ENCODE measurements at places on chromosomes 7 and 10.
A peak's percentile ranks its signal among the peaks of the same experiment; 100 is the strongest.

- DNase-seq: peak; percentile 65
Observed at GRCh38 chr10:99845837-99846382, 63.5 kb downstream of the ABCC2 start.

DNA sequence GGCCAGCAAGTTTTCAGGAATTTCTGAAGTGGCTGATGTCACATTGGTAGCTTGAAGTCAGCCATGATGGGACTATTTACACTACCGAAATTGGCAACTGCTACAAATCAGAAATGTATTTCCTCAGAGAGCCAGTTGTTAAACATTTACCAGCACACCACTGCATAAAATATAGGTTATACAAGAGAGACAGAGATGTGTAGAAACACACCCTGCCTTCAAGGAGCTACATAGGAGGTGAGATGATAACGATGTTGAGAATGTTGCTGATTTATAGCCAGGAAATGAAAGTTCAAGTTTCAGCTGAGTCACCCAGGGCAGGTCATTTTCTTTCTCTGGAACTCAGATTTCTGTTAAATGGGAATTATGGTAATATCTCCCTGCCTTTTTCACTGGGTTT is 46.0 kb upstream of the TCF7L2 start:
- no peak for DNase-seq

GRCh38 chr7:86226191-86226590 is 417.5 kb upstream of the GRM3 start:
- no peak for DNase-seq

DNA sequence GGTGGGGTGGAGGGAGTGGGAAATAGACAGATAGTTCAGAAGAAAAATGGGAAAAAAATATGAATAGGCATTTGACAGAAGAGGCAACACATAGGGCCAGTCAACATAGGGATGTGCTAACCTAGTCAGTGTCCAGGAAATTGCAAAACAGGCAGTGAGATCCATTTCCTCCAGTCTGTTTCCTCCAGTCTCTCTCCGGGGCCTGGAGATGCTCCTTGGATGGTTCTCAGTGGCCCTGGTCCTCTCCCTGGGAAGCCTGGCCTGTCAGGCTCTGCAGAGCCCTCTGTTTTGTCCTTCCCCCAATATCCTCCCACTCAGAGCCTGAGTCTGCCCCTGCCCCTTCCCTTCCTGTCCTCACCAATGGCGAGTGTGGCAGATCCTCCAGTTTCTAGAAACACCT is 52.6 kb downstream of the SYPL1 start:
- DNase-seq: no peak

DNA sequence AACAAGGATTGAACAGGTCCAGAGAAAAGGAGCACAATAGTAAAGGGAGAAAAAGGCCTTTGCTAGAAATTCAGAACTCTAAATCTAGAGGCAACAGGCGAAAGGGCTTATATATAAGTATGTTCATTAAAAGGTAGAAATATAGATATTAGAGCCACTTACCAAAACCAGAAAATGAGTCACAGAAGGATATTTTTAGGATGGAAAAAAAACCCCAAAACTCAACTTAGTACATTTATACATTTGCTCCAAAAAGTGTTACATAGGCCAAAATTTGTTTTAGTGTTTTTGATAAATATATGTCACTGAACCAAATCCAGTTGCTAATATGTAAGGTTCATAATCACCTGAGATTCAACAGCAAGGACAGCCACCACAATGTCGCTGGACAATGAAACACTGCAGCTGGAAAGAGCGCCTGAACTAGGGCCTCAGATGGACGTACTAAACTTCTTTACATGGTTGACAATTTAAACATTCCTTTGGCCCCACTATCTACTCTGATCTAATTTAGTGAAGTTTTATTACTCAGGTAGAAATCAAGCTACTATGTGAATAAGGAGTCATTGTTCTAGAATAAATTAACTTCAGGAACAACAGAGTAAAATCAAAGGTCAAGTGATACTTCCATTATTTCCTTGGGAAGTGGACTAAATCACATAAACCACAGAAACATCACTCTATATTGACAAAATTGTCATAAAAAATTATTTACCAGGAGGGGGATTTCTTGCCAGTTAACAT is 10.9 kb downstream of the FAM3C start:
- no peak for DNase-seq

GRCh38 chr7:42790196-42790595 is 121.7 kb downstream of the C7orf25 start:
- no peak for DNase-seq

GRCh38 chr7:128053023-128053422 is 21.8 kb upstream of the LRRC4 start:
- DNase-seq: no peak

GRCh38 chr7:33698692-33699128 is 206.6 kb upstream of the BMPER start:
- no peak for DNase-seq

GRCh38 chr10:132693676-132694075 is 92.3 kb downstream of the NKX6-2 start:
- no peak for DNase-seq

GRCh38 chr10:31623466-31623865 is 304.4 kb downstream of the ZEB1 start:
- DNase-seq: no peak

DNA sequence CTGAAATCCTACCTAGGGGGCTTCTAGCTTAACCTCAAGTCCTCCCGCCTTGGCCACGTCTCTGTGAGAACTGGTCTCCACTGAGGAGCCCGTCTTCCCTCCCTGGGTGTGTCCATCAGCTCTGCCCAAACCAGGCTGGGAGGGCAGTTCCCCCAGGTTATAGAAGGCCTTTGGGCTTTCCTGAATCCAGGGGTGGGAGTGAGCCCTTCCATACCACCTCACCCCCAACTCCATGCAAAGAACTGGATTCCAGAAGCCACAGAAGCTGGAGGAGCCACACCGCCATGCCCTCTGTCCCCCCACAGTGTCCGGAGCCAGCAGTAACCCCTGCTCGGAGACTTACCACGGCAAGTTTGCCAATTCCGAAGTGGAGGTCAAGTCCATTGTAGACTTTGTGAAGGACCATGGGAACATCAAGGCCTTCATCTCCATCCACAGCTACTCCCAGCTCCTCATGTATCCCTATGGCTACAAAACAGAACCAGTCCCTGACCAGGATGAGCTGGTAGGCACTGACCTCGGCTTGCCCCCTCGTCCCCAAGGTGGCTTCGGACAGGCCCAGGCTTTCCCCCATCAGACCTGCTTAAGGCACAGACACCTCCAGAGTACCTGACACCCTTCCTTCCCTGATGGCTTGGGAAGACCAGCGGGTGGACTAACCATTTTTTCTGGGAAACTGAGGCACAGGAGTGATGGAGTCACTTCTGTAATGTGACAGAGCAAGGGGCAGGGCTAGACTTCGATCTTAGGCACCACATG is 4.7 kb downstream of the CPA1 start:
- DNase-seq: no peak

GRCh38 chr10:120789303-120790203 is 61.6 kb upstream of the WDR11 start:
- DNase-seq: no peak

DNA sequence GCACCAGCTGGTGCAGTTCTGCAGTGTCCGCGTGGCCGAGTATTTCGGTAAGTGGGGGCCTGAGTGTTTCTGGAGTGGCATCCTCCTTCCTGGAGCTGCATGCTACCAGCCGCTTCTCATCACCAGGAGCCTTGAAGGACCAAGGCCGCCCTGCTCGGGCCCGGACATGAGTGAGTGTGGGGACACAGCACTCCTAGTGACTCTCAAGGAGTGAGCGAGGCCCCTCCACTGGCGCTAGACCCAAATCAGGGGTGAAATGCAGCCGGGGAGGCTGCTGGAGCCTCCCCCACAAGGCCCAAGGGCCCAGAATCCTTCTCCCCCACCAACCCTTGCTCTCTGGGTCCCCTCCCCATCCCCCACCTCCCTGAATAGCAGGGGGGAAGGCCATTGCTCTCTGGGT is 48.0 kb downstream of the CAMK2B start:
- no peak for DNase-seq

DNA sequence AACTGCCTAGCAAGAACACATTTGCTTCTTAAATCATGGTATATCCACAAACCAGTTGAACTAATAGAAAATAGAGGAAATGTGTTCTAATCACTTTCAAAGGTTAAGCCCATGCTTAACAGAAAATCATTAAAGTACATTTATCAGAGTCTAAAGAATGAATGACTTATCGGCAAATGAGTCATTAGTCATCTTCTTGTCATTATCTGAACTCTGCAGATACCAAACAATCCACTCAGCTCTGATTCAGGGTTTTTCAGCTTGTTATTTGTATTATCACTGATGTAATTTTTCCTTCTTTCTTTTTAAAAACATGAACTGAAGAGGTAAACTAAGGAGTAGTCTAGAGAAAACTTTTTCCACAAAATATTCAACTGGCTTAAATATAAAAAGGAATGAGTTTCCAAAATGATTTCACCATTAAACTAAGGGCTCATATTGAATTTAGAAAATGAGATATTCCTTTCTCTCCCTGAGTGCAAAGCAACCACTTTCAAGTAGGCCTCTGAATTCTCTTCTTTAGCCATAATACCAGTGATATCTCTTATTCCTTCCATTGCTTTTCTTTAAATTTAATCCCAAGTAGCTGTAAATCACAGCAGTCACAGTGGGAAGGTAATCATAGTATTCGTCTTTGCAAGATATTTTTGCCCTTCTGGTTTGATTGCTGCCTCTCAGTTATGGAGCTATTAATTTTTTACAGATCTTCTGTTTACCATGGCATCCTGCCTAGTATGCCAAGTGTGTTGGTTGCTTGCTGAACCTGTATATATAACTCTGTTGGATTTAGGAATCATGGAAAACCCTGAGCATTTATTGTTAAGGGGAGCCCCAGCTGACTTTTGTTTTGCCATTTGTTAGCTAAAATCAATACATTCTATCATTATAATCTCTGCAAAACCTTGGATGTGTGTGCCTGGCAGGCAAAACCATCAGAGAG is 125.1 kb downstream of the THSD7A start:
- no peak for DNase-seq

GRCh38 chr10:33377658-33378025 is 43.2 kb upstream of the NRP1 start:
- no peak for DNase-seq

GRCh38 chr7:70489813-70490212 is 642.1 kb upstream of the GALNT17 start:
- DNase-seq: no peak

DNA sequence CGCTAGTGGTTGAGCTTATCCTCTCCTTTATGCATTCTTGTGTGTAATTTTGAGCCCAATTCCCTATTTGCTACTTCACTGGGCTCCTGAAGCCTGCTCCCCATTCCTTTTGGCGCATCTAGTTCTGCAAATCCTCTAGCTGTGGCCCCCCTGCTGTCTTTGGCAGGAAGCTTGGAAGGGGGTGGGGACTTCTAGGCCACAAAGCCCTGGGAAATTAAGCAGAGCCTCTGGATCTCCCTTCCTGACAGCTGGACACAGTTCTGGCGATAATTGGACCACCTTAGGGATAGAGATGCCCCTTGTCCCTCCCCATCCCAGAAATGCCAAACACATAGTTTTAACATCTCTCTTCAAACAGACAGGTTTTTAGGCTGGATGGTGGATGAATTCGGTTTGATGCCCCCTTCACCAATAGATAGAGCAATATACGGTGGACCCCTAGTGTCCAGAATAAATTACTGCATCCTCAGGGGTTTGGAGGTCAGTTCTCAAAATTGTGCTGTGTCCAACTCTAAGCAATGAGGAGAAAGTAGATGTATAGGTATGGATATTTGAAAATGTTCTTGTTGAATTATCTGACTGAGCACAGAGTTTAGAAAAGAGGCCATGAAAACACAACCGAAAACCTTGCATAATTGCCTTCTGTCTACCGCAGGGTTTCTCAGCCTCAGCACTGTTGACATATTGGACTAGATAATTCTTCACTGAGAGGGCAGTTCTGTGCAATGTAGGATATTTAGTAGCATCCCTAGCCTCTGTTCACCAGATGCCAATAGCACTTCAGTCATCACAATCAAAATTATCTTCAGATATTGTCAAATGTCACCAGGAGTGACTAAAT is 75.5 kb downstream of the PAPSS2 start:
- no peak for DNase-seq

- no peak for DNase-seq
Observed at GRCh38 chr10:57880446-57881227, 387.1 kb downstream of the IPMK start.

DNA sequence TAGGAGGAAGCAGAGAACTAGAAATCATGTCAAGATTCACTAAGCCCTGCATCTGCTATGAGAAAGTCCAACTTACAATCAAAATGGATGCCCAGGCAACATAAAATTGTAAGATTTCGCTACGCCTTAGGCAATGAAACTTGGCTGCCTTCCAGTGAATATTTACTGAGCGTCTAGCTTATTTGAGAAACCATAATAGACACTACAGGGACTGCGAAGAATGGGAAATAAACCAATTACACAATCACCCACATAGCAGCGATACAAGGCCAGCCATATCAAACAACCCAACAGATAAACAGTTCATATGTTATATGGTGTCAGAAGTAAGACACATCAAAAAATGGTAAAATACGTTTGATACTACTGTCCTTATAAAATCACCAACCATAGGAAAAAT is 545.0 kb upstream of the C7orf33 start:
- no peak for DNase-seq

DNA sequence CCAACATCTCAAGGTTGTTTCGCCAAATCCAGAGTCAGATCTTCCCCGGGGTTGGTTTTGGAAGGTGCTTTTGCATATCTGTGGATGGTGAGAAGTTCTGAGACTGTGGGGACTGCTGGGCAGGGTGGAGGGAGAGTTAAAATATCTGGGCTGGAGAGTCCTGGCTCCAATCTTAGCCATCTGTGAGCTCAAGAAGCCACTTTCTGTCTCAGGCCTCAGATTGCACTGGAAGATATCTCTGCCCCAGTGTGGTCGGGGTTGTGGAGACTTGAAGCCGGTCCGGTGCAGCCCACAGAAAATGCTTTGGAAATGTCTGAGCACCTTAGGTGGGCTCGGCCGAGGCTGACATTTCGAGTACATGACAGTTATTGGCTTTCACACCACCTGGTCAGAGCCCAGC is 72.2 kb upstream of the SFMBT2 start:
- DNase-seq: no peak

- DNase-seq: no peak
Observed at GRCh38 chr7:158953912-158954311, 97.6 kb downstream of the DYNC2I1 start.

GRCh38 chr7:51789489-51789888 is 472.9 kb upstream of the COBL start:
- DNase-seq: no peak

All from activated CD8-positive, alpha-beta memory T cell treated with anti-CD3 and anti-CD28 coated beads, Interleukin-2, amount 50 U/mL, for 48 hours (primary cell).